ENCODE measurements at places on chromosomes 3 and 15. TPM values are rescaled to one million over a fixed set of nuclear protein-coding genes. Genes with fewer than 3 reads are reported as not detected.

- DNase-seq, result no peak
Measured at GRCh38 chr3:126478581-126479310, 3.1 kb upstream of the ZXDC start.

MKRN3 gene
- 0.38 TPM for total RNA-seq

GRCh38 chr15:43958861-43959330 lies 132.1 kb downstream of the WDR76 start:
- DNase-seq, result peak; percentile 55

ZPLD1 gene
- total RNA-seq, result not detected

GRCh38 chr3:100113723-100114412 lies 433 bp downstream of the FILIP1L start:
- DNase-seq, result no peak

- no peak for DNase-seq
Measured at GRCh38 chr15:98682992-98683701, 34.8 kb downstream of the IGF1R start.

GRCh38 chr15:80698676-80699075 lies 3.6 kb downstream of the ABHD17C start:
- no peak for DNase-seq

DNA sequence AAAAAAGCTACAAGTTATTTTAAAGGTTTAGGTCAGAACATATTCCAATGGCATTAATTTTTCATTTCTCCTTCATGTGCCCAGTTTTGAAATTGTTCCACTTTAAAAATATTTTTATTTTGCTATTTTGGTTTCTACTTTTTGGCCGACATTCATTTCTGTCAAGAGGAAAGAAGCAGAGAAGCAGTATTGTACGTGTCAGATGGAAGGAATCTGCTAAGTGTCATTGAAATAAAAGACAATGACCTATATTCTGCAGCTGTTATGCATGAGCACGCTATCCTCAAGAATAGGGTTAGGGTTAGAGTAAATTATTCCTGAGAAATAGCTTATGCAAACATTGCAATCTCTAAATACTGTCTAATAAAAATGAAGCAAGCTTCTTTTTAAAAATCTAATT lies 941.7 kb downstream of the TUSC7 start:
- no peak for DNase-seq

GRCh38 chr15:51861557-51862359 lies 32.3 kb downstream of the TMOD3 start:
- no peak for DNase-seq

GRCh38 chr15:93026380-93026817 lies 62.6 kb downstream of the RGMA start:
- no peak for DNase-seq

DNA sequence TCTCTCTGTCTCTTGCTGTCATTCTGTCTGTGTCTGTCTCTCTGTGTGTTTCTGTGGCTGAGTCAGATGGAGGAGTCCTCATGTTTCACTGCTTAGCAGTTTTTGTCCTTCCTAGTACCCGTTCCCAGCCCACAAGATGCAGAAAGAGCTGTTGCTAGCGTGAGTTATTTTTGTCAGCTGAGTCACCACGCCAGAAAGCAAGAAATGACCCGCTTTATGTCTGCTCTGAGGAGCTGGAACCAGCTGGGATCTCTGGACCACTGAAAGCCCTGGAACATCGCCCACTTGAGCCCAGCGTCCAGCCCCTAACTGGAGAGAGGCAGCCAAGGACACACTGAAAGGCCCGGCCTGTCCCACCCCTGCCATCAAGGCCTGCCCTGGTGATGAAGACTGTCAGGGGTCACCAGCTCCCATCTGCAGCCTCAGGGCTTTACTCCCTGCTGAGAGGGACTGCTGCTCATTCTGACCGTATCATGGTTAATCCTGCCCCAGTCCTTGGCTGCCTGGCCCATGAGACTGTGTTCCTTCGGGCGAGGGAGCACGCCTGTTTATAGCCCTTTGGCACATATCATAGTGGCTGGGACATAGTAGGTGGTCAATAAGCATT lies 101.7 kb upstream of the TPM1 start:
- DNase-seq, result peak; percentile 86

LMCD1 gene
- 15.6 TPM for total RNA-seq

- DNase-seq, result no peak
Measured at GRCh38 chr15:26157081-26157480, 294.0 kb upstream of the ATP10A start.

LXN gene
- total RNA-seq, result not detected

ATG7 gene
- total RNA-seq, result 36.7 TPM

GRCh38 chr3:161403251-161403650 lies 31.9 kb upstream of the SPTSSB start:
- no peak for DNase-seq

ROPN1 gene
- total RNA-seq, result not detected

DNAJB8 gene
- not detected for total RNA-seq

LEO1 gene
- total RNA-seq, result 51.6 TPM

TMC3 gene
- not detected for total RNA-seq

CGNL1 gene
- total RNA-seq, result 3.2 TPM

GRCh38 chr15:71349736-71350526 lies 234.7 kb downstream of the THSD4 start:
- no peak for DNase-seq

SMAD3 gene
- total RNA-seq, result 19.5 TPM

DNA sequence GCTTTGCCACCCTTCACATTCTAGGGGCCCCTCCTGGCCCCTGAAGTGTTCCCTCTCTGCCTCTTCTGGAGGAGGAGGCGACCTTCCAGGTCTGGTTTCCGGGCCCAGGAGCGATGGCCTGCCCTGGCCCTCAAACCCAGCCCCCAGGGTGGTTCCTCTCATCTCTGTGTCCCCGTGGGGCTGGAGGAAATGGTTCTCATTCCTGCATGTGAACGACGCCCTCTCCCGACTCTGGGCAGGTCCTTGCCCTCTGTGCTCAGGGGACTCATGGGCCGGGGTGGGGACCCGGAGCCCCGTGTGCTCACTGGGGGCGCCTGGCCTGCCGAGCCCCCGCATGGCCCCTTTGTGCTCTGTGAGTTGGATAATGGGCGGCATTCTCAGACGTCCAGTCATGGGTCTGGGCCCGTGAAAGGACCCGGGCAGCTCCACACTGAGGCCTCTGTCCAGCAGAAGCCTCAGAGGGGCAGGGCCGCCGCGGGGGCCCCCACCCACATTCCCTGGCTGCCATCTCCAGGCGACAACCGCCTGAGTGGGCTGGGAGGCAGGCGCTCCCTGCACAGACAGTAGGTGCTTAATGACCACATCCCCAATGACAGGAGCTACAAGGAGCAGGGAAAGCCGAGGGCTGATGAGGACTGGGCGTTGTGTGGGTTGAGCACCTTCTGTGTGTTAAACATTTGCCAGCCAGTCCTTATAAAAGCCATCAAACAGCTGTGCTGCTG lies 5.5 kb upstream of the PLXND1 start:
- peak; percentile 75 for DNase-seq

KLHL6 gene
- not detected for total RNA-seq

GRIP2 gene
- total RNA-seq, result 4.0 TPM

DHFR2 gene
- 2.9 TPM for total RNA-seq

DNA sequence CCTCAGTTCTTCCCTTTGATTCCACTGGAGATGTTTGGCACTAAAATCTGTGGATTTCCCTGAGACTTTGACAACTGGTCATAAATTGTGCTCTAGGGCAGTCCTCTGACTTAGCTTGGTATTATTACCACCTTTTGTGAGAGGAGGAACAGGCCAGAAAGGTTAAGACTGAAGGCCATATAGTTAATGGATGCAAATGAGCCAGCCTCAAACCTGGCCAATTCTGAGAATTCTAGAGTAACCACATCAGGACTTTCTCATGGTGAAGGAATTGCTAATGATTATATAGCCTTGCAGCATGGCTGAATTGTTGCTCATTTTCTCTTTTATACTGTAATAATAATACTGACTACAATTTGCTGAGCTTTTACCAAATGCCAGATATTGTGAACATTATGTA lies 162.5 kb downstream of the CADPS start:
- DNase-seq, result no peak

GOLGA8T gene
- not detected for total RNA-seq

DNA sequence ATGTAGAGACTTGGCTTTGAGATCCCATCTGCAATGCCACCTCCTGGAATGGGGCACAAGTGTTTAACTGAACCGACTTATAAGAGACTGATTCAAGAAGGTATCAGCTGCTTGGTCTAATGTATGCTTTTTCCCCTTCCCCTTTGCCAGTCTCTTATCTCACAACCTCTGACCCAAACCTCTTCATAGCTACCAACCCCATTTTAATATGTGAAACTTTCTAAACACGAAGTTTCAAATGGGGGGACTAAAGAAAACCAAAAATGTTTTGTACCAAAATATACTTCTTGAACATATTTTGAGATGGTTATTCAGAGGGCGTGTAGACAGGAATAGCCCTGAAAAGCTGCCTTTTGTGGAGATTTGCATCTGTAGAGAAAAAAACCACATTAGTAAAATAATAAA lies 73.1 kb downstream of the OXSM start:
- DNase-seq, result no peak

LIPH gene
- not detected for total RNA-seq

GRCh38 chr3:145767909-145768308 lies 393.1 kb downstream of the PLOD2 start:
- no peak for DNase-seq

DNA sequence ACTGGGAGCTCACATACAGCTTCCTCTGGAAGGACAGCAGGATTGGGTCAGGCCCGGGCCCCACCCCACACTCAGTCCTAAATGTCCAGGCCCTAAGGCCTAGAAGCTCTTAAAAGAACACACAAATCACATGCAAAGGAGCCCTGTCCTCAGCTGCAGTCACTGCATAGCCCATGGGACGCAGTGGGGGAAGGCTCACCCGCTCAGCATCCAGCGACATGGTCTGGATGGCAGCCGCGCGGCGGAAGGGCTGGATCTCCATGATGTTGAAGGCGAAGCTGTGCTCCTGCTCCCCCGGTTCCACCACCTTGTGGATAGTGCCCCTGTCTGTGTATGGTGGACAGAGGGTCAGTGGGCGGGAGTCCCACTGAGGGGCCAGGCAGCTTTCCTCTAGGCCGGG lies 22.1 kb downstream of the SEMA7A start:
- no peak for DNase-seq

MUC20 gene
- not detected for total RNA-seq

DNA sequence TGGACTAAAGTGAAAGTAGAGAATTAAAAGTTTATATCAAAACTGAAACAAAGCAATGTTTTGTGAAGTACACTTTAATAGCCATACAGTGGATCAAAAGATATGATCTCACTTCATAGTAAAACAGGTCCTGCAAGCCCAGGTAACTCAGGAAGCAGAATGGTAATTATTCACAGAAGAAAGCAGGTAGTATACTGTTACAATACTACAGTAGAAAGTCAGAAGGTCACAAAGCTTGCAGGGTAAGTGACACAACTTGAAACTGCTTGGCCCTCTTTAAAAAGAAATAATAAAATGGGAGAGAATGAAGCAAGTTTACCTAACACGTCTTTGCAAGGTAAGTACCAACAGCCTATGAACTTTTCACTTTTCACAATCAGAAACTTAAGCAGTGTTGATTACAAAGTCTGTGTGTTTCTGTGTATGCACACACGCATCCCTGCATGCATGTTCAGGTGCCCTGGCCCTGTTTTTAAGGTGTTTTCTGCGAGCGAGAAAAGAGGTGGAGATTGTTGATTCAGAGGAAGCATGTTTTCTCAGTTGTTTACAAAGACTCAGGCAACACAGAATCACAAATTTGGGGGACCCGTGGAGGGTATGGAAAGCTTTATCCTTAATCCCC lies at the start of gene NAALADL2:
Gene NAALADL2 (plus strand): TSS at position 221 of the 622 bp plus-strand sequence.
- DNase-seq, result no peak

- no peak for DNase-seq
Measured at GRCh38 chr3:49841806-49842205, 14.6 kb downstream of the TRAIP start.

DNA sequence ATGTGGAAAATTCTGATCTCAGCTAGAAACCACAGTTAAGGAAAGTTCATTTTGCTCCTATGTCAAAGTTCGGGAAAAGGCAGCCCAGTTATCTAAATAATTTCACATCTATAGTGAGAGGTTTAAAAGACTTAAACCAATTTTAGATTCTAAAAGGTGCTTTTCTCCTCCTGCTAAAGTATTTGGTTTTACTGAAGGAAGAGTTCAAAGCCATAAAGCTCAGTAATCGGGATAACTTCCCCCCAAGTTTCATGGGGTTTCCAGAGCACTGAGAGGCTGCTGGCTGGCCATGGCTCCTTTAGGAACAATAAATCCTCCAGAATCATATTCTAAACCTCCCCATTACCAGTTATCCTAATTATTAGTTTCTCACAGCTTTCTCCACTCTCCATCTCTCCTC lies 38.2 kb downstream of the ZIC4 start:
- DNase-seq, result no peak

GRCh38 chr15:40217166-40217824 lies 21.6 kb upstream of the PAK6 start:
- DNase-seq, result peak; percentile 59
